CD8-positive, alpha-beta T cell (primary cell): ENCODE measurements at places on chromosomes 1 and 21.

GRCh38 chr1:61670016-61670415 is 54.9 kb downstream of the TM2D1 start:
- DNase-seq, result no peak

GRCh38 chr21:37671381-37671780 is 244.9 kb downstream of the KCNJ6 start:
- DNase-seq, result no peak

DNA sequence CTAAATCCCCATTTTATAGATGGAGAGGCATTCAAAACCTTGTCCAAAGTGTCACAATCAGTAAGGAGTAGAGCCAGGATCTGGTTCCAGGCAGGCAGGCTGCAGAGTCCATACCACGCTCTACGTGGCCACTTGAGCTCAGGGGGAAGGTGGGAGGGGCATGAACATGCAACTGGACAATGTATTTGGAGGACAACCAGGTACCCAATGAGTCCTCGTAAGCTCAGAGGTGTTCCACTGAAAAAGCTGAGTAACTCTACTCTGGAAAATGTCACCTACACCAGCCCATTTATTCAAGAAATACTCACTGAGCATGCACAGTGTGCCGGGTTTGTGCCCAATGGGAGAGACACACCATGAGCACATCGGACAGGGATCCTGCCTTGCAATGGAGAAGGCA is 11.2 kb upstream of the GUCA2B start:
- no peak for DNase-seq

GRCh38 chr1:209172286-209172685 is 411.2 kb upstream of the CAMK1G start:
- no peak for DNase-seq

DNA sequence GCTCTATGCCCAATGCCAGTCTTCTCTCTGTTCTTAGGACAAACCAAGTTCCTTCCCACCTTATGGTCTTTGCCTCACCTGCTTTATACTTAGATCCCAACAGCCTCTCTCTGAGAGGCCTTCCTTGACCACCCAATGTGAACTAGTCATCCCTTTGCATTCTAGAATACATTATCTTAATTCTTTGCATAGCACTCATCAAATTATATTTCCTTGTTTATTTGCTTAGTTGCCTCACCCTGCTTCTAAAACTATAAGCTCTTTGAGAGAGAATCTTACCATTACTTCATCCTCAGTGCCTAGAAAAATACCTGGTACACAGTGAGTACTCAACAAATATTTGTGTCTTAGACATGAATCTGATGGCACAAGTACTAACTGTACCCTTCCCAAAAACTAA is 8.0 kb downstream of the PIGP start:
- DNase-seq, result no peak

DNA sequence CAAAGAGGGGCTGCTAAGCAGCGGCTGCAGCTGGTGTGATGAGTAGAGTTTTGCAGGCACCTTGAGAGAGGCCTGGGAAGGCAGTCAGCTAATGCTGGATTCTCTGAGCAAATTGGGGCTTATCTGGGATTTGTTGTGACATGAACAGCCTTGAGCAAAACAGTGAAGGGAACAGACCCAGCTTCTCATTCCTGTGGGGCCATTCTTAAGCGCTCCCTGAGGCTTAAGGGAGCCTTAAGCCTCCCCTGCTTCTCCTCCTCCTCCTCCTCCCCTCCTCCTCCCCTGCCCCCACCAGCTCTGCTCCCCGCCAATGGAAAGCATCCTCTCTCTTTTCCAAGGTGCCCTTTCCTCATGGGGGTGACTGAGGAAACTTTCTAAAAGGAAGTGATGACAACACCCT is 21.3 kb downstream of the HMGCS2 start:
- DNase-seq, result no peak

DNA sequence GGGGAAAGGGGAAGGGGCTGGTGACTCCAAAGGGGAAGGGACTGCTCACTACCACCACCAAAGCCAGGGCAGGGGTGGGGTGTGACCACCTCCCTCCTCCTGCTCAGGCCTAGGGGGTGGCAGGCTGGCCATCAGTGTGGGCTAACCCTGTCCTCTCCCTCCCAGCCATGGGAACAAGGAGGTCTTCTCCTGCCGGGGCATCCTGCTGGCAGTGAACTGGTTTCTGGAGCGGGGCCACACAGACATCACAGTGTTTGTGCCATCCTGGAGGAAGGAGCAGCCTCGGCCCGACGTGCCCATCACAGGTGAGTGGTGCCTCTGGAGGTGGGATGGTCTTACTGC is 5.7 kb downstream of the ZC3H12A start:
- DNase-seq, result no peak

GRCh38 chr1:199743227-199743626 is 284.3 kb upstream of the NR5A2 start:
- no peak for DNase-seq

DNA sequence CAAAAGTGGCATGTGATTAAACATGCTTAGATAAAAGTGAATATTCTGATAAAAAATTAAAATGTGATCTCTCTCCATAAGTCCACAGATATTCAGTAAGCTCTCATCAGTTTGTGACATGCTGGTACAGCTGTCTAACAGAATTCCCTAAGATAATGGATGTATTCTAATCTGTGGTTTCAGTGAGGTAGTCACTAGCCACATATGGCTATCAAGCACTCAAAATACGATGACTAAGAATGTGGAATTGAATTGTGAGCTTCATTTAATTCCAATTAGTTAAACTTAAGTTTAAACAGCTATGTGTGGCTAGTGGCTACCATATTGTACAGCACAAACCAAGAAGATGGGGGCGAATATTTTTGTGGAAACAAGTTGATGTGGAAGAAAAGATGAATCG is 4.1 kb upstream of the REG4 start:
- no peak for DNase-seq

DNA sequence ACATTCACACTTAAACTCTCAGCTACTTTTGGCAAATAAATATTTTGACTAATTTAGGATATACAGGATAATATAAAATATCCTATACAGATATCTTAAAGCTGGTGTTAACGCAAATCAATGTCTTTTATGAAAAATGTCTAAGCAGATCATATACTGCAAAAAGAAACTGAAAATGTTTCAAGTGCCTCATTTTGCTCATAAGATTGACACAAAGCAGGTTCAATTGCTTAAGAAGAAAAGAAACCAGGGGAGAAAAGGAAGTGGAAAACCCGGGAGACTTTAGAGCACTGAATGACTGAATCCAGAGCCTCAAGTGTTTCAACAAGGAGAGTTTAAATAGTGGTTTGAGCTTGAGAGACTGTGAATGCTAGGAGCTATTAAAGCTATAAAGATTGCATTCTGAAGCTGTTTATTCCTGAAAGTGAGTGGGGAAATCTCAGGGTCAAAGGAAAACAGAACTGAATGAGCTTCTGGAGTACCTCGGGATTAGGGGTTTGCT is 1943.0 kb downstream of the MRPL39 start:
- no peak for DNase-seq

DNA sequence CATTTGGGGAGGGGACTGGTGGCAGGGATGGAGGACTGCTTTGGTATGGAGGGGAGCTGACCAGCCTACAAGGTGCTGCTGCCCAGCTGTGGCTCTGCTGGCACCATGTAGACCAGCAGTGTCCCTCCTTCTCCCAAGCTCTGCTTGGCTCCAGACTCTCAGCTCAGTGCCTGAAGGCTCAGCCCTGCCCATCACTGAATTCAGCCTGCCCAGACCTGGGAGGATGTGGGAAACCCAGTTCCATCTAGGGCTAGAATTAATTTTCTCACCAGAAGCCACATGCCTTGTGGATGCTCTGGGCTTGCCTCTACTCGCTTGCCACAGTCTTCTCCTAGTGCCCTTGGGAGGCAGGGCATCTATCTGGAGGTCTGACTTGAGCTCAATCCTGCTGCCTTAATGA is 195.0 kb upstream of the EDN2 start:
- no peak for DNase-seq
